Activated CD4-positive, alpha-beta T cell treated with anti-CD3 and anti-CD28 coated beads, Interleukin-2, Interleukin-4, amounts not matched to agents 100 ng/mL and 50 ng/mL, durations not matched to agents 16 hours and 8 hours (primary cell): ENCODE measurements at places on chromosomes 16 and 17.
A peak's percentile ranks its signal among the peaks of the same experiment; 100 is the strongest.

DNA sequence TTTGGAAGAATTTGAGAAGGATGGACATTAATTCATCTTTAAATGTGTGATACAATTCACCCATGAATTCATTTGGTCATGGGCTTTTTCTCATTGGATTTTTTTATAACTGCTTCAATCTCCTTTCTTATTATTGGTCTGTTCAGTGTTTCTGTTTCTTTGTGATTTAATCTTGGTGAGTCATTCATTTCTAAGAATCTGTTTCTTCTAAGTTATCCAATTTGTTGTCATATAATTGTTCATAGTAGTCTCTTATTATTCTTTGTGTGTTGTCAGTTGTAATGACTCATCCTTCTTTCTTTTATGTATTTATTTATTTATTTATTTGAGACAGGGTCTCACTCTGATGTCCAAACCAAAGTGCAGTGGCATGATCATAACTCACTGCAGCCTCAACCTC is 146.1 kb upstream of the ZNF267 start:
- DNase-seq: no peak

DNA sequence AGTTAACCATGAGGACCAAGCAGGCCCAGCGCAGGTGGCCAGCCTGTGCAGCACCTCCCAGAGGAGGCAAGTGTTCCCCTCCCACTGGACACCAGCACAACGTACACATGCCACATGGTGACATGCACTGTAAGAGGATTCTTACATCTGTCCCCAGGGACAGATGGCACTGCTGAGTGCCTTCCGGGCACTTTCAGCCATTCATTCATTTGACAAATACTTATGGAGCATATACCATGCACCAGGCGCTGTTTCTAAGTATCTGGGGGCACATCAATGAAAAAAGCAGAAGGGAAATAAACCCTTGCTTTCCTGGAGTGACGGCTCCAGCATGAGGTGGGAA is 79.6 kb downstream of the GAS7 start:
- no peak for DNase-seq

DNA sequence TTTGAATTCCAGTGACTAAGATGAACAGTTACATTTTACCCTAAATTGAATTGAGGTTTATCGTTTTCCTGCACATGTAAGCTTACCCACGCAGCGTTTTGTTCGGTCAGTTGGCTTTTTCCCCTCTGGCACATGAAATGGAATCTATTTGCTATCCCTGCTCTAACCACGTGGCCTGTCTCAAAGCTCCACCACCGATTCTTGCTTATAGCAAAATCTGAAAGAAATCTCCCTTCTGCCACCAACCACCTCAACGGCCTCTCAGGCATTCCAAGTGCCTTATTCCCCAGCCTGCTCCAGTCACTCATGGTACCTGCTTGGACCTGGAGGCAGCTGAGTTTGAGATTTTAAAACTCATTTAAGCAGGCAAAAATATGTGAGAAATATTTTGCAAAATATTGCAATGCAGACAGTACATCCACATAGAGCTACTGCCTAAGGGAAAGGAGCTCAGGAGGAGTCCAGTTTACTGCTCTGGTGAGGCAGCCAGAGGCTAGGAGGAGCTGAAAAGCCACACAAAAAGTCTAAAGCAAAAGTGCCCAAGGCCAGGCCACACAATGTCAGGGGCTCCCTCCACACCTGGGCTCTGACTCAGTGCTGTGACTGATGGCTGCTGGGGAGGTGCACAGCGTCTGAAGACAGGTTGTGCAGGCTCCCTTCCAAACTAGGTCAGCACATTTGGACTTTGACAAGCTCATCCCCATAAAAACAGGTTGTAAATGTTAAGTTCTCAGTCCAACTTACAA is 26.4 kb downstream of the ARHGAP17 start:
- no peak for DNase-seq

DNA sequence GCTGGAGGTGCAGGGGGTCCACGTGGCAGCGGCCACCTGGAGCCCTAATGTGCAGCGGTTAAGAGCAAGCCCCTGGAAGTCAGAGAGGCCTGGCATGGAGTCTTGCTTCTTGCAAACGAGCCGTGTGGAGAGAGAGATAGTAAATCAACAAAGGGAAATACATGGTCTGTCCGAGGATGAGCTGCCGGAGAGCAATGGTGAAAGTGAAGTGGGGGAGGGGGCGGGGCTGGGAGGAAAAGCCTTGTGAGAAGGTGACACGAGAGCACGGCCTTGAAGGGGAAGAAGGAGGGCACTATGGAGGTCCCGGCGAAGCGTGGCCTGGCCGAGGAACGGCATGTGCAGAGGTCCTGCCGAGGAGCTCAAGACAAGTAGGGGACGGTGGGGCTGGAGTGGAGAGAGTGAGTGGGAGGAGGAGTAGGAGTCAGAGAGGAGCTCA is 6.0 kb upstream of the SERPINF1 start:
- DNase-seq: no peak

- DNase-seq: peak; percentile 6
Observed at GRCh38 chr16:23061669-23062068, 87.6 kb downstream of the USP31 start.

DNA sequence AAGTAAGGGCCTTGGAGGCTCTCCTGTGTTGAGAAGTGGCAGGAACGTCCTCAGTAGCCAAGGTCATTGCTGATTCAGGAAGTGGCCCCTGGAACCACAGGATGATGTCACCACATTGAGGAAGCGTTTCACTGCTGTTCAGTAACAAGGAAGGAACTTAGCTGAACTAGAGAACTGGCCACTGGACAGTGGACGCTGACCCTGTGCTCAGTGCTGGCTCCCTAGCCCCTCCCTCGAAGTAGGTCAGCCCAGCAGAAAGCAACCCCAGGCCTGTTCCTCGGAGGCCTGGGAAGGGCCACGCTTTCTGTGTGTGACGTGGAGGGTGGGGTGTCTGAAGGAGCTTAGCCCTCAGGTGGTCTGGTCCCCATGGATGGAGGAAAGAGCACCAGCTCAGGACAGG is 58.3 kb downstream of the B9D1 start:
- no peak for DNase-seq

GRCh38 chr17:17359271-17359670 is 56.1 kb downstream of the NT5M start:
- DNase-seq: no peak

DNA sequence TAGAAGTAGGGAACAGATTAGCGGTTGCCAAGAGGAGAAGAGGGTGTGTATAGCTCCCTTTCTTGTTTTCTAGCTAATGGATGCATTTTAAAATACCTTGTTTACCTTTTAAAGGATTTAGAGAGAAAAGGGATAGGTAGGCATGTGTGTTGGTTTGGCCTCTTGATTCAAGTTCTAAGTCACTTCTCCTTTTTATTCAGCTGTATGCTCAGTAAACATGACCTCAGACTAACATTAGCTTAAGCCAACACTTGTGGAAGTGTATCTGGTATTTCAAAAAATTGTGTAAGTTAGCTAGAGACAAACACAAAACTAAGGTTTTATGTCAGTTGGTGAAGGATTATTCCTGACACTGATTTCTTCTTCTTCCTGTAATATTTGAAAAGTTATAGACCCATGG is 204.1 kb upstream of the NOG start:
- DNase-seq: no peak

DNA sequence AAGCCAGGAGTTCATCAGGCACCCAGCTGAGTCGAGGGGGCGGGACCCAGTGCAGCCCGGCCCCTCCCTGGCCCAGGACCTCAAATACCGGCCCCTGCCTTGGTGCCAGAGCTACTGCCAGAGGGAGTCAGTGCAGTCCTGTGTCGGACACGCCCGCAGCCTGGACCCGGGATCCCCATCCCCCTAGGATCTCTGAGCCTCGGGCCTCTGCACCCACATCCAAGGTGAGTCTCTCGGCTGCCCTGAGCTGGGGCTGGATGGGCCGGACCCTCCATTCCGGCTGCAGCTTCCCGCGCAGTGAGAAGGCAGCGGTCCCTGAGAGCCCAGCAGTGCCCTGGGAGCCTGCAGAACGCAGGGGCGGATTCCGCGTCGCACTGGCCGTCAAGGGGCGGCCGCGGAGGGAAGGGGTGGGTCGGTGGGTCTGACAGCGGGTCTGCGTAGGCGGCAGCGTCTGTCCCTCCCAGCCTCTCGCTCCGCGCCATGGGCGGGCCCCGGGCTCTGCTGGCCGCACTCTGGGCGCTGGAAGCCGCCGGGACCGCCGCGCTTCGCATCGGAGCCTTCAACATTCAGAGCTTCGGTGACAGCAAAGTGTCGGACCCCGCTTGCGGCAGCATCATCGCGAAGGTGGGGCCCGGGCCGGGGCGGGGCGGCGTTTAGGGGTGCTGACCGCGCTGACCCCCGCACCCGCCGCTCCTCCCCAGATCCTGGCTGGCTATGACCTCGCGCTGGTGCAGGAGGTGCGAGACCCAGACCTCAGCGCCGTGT is at the start of gene DNASE1L2:
Gene DNASE1L2 (plus strand): TSS at position 108 of the 765 bp plus-strand sequence. CDS start 373 bp downstream, at position 481.
- DNase-seq: no peak

DNA sequence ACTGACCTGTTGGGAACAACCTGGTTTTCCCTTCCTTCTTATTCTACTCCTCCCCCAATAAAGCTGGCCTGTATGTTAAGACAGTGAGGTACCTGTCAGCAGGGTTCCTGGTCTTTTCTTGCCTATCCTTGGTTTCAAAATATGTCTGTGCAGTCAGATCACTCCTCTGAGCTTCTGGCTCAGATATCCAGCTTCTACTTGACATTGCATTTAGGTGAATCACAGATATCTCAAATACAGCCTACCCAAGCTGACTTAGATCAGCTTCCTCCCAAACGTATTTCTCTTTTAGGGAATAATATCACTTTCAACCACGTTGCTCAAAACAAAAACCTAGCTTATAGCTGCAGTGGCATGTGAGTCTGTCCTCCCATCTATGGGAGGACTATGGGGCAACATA is 48.7 kb downstream of the TEX14 start:
- DNase-seq: no peak

DNA sequence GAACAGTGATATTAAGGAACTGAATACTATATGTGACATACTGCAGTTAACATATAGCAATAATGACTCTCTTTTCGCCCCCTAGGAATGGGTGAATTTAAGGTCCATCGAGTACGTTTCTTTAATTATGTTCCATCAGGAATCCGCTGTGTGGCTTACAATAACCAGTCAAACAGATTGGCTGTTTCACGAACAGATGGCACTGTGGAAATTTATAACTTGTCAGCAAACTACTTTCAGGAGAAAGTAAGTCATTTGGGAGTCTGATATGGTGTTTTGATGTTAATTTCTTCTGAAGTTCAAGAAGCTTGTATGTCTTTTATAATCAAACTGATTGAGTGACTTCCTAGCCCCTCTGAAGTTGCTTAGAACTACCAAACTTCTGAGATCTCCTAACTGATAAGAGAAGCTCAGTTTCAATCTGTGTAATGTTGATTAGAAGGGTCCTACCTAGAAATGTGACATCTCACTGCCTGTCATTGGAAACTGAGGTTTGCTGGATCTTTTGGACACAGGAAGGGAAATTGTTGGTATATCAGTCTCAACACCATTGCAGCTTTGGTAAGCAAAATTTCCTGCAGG is 1.0 kb downstream of the UTP4 start:
- DNase-seq: peak; percentile 23

- DNase-seq: no peak
Observed at GRCh38 chr16:977896-978295, 3.7 kb upstream of the SOX8 start.

GRCh38 chr16:25108054-25108453 is 3.5 kb upstream of the LCMT1 start:
- peak; percentile 35 for DNase-seq

DNA sequence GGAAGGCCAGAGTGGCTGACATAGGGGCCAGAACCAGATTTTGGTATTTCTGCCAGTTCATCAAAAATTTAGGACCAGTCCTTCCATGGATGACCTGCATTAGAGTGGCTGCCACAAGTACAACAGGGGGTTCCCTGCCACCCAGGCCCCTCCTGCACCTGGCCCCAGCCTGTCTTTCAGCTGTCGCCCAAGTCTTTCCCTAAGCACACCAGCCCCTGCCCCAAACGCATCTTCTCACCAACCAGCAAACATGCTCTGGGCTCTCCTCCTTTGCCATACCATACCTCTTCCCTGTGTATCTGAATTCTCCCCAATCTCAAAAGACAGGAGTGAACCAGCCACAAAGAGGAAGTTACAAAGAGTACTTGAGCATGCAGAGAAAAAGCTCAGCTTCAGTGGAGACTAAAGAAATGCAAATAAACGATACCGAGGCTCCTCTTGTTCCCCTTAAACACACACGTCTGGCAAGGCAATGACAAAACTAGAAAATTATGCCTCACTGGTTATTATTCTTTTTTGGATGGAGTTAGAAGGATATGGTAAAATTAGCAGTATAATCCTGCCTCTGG is 130.6 kb downstream of the DYNLRB2 start:
- DNase-seq: no peak

DNA sequence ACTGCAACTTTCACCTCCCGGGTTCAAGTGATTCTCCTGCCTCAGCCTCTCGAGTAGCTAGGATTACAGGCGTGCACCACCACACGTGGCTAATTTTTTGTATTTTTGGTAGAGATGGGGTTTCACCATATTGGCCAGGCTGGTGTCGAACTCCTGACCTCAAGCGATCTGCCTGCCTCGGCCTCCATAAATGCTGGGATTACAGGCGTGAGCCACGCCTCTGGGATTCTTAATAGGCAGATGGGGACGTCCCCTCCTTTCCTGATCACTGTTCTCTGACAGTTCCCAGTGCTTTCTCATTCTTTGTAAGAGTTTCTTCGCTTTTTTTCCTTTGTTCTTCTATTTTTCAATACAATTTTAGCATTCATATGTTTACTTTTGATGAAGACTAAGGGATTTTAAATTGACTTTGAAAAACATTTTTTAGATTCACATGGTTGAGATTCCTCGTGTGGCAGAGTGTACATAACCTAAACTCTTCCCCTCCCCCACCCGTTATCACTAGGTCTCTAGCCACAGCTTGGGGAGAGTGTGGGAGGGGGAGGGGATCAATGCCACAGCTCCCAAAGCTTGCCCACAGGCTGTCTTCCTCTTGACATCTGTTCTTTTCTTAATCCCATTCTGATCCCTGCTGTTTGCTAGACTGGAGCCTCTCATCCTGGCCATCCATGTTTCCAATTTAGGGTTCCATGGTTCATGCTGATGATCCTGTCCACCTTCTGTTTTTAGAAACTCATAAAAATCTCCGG is 11.0 kb downstream of the ADORA2B start:
- no peak for DNase-seq
